ENCODE measurements at places on chromosomes 2 and 18.

- DNase-seq = no peak
Observed at GRCh38 chr2:193276069-193276468, 1081.3 kb upstream of the TMEFF2 start.

DNA sequence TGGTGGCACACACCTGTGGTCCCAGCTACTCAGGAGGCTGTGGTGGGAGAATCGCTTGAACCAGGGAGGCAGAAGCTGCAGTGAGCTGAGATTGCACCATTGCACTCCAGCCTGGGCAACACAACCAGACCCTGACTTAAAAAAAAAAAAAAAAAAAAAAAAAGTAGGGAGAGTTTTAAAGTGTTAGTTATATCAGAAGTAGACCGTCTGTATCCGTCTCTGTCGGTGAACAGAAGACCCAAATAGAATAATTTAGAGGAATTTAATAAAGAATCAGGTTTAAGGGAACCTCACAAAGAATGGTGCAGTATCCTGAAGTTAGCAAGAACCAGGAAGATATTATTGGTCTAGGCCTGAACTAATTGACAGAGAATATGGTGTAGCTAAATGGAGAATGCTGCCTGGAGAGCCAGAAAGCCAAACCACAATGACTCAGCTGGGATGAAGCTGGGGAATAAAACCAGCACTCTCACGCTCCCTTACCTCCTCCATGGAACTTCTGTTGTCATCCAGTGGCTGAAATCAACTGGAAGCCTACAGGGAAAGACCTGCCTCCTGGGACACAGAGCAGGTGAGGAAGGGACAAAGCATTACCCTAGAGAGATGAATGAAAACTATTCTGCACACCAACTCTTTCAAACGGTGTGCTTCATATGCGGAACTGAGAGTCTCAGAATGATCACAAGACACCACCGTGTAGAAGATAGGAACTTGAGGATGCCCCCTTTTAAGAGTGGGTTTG, 39.1 kb upstream of the PLEKHM3 start:
- DNase-seq = no peak

GRCh38 chr18:47737198-47737830, 193.1 kb downstream of the SMAD2 start:
- no peak for DNase-seq

DNA sequence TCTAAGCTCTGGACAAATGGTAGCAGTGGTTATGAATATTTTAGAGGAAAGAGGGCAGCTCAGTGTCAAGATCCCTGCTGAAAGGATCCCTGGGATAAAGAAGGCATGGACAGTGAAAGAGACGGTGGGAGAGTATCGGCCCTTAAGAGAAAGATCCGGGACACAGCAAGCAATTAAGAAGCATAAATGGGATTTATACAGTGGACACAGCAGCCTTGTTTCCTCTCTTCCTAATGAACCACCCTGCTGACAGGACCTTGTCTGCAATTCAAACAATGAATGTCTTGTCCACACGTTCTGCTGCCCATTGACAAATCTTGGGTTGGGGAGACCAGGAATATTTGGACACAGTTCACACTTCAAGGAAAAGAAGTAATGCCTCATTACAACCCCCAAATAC, 16.5 kb downstream of the CPLX4 start:
- DNase-seq = no peak

- no peak for DNase-seq
Observed at GRCh38 chr2:21607572-21607971, 483.8 kb downstream of the TDRD15 start.

GRCh38 chr2:39981883-39982311, 202.8 kb upstream of the THUMPD2 start:
- no peak for DNase-seq

- no peak for DNase-seq
Observed at GRCh38 chr18:79634593-79635426, 44.8 kb upstream of the CTDP1 start.

DNA sequence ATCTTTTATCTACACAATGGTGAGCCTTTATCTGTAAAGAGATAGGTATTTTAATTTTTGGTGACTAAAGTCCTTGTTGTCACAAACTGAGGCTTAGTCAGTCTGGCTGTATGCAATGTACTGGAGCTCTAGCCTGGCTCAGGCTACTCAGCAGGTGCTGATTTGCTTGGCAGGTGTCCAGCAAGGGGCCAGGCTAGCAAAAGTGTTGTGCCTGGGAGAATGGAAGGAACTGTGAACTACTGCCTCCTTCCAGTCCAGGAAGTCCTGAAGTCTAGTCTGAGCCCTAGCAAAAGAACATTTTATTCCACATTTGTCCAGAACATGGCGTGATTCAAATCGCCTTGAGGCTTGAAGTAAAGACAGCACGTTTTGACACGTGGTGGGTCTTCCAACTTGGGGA, 260.5 kb downstream of the CCDC85A start:
- DNase-seq = no peak

All from cortex of kidney (tissue), 1 donor.